Suprapubic skin (tissue), 4 donors: ENCODE measurements at places on chromosomes 2 and 18. TPM values are rescaled to one million over a fixed set of nuclear protein-coding genes. Genes with fewer than 3 reads are reported as not detected.

Gene ASPRV1
- 727 TPM for total RNA-seq

Gene MDH1B
- total RNA-seq = 0.98 TPM

Gene CTAGE1
- not detected for total RNA-seq

Gene ANKRD36B
- 112 TPM for total RNA-seq

Gene FBLN7
- total RNA-seq = 4.4 TPM

Gene C2orf76
- total RNA-seq = 9.6 TPM

Gene AQP12A
- not detected for total RNA-seq

Gene LIPG
- total RNA-seq = 9.9 TPM

Gene ACTR1B
- total RNA-seq = 69.4 TPM

Gene OR6B2
- not detected for total RNA-seq
